ENCODE measurements at places on chromosomes 11 and 22. TPM values are rescaled to one million over a fixed set of nuclear protein-coding genes. Genes with fewer than 3 reads are reported as not detected.

Gene CRYAB
- 6.5 TPM for total RNA-seq

Gene MIAT
- 0.54 TPM for total RNA-seq

Gene APOA4
- not detected for total RNA-seq

Gene SLC35E4
- 6.9 TPM for total RNA-seq

Gene OR52E5
- total RNA-seq: not detected

Gene WT1
- not detected for total RNA-seq

Gene EFEMP2
- total RNA-seq: 69.2 TPM

Gene OR8G1
- total RNA-seq: not detected

Gene PTGDR2
- total RNA-seq: under 0.01 TPM

Gene KCNJ5
- total RNA-seq: not detected

All from IMR-90 (cell line).